ENCODE measurements at places on chromosomes 1 and 21. TPM values are rescaled to one million over a fixed set of nuclear protein-coding genes. Genes with fewer than 3 reads are reported as not detected.
A peak's percentile ranks its signal among the peaks of the same experiment; 100 is the strongest.

GRCh38 chr1:3632716-3633343 lies 8.0 kb downstream of the TPRG1L start:
- H3K4me3 ChIP-seq = no peak overlapping the region
- peaks cover 100% of the 10 kb centered on the region for H3K36me3 ChIP-seq
- no peak for ATAC-seq
- H3K27ac ChIP-seq = no peak overlapping the region
- no peaks in the 10 kb centered on the region for H3K4me1 ChIP-seq

The GPR61 gene
- not detected for total RNA-seq

- H3K27ac ChIP-seq = no peak overlapping the region
- H3K4me3 ChIP-seq = no peak overlapping the region
- no peaks in the 10 kb centered on the region for H3K4me1 ChIP-seq
These were observed 70.6 kb downstream of the LMO4 start for GRCh38 chr1:87399264-87399663.

The OR2L8 gene
- not detected for total RNA-seq

- H3K36me3 ChIP-seq = no peaks in the 10 kb centered on the region
- no peak for ATAC-seq
- no peak overlapping the region for H3K4me3 ChIP-seq
These were observed 641.7 kb downstream of the LRRIQ3 start for GRCh38 chr1:73556270-73556669.

The PTGFR gene
- 11.6 TPM for total RNA-seq

- H3K4me1 ChIP-seq = peaks cover 6% of the 10 kb centered on the region
- no peaks in the 10 kb centered on the region for H3K36me3 ChIP-seq
- ATAC-seq = peak; percentile 34
- H3K27ac ChIP-seq = no peak overlapping the region
- H3K4me3 ChIP-seq = no peak overlapping the region
- H3K27me3 ChIP-seq = no peaks in the 10 kb centered on the region
These were observed 68.3 kb downstream of the ADARB1 start for GRCh38 chr21:45142469-45143308.

DNA sequence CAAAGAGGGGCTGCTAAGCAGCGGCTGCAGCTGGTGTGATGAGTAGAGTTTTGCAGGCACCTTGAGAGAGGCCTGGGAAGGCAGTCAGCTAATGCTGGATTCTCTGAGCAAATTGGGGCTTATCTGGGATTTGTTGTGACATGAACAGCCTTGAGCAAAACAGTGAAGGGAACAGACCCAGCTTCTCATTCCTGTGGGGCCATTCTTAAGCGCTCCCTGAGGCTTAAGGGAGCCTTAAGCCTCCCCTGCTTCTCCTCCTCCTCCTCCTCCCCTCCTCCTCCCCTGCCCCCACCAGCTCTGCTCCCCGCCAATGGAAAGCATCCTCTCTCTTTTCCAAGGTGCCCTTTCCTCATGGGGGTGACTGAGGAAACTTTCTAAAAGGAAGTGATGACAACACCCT lies 21.3 kb downstream of the HMGCS2 start:
- no peak for ATAC-seq
- H3K4me3 ChIP-seq = no peak overlapping the region
- H3K27me3 ChIP-seq = no peaks in the 10 kb centered on the region
- H3K36me3 ChIP-seq = no peaks in the 10 kb centered on the region
- peaks cover 12% of the 10 kb centered on the region for H3K4me1 ChIP-seq
- H3K27ac ChIP-seq = no peak overlapping the region

GRCh38 chr1:173862769-173863223 lies 5.0 kb downstream of the GAS5 start:
- H3K4me1 ChIP-seq = peaks cover 7% of the 10 kb centered on the region
- no peak for ATAC-seq
- no peak overlapping the region for H3K4me3 ChIP-seq
- no peaks in the 10 kb centered on the region for H3K36me3 ChIP-seq
- H3K27ac ChIP-seq = no peak overlapping the region

The NCMAP gene
- total RNA-seq = 0.27 TPM

The CHI3L1 gene
- total RNA-seq = 5.0 TPM

The CD101 gene
- 0.73 TPM for total RNA-seq

- no peaks in the 10 kb centered on the region for H3K27me3 ChIP-seq
- no peaks in the 10 kb centered on the region for H3K36me3 ChIP-seq
- no peak overlapping the region for H3K4me3 ChIP-seq
These were observed 92.6 kb downstream of the HHIPL2 start for GRCh38 chr1:222455188-222455879.

- H3K36me3 ChIP-seq = no peaks in the 10 kb centered on the region
- H3K4me1 ChIP-seq = peaks cover 29% of the 10 kb centered on the region
- no peak overlapping the region for H3K4me3 ChIP-seq
These were observed 30.3 kb upstream of the COL6A2 start for GRCh38 chr21:46067505-46068201.

The CATSPERE gene
- 2.7 TPM for total RNA-seq

DNA sequence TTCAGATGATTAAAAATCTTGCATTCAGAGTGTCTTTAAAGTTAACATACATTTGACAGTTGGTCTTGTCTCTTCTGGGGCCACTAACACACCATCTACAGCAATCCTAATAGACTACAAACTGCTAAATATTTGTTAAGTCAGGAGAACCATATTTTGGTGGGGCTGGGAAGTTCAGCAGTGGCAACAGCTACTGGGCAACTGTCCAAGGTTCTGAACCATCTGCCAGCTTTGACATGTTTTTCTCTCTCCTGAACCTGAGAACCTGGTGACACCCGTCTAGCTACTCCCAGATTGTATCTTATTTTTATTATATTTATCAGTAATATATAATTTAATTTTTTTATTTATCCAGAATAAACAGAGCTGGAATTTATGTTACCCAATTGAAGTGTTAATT lies 199.0 kb upstream of the DPYD start:
- no peaks in the 10 kb centered on the region for H3K4me1 ChIP-seq
- no peak overlapping the region for H3K27ac ChIP-seq
- no peak overlapping the region for H3K4me3 ChIP-seq
- no peak for ATAC-seq
- no peaks in the 10 kb centered on the region for H3K27me3 ChIP-seq

The RNF186 gene
- total RNA-seq = not detected

- no peak overlapping the region for H3K4me3 ChIP-seq
- ATAC-seq = peak; percentile 41
- no peaks in the 10 kb centered on the region for H3K27me3 ChIP-seq
- H3K4me1 ChIP-seq = peaks cover 14% of the 10 kb centered on the region
These were observed 18.4 kb upstream of the COL6A2 start for GRCh38 chr21:46079352-46080170.

- H3K4me3 ChIP-seq = no peak overlapping the region
- H3K36me3 ChIP-seq = no peaks in the 10 kb centered on the region
- ATAC-seq = no peak
- no peaks in the 10 kb centered on the region for H3K4me1 ChIP-seq
- H3K27me3 ChIP-seq = no peaks in the 10 kb centered on the region
These were observed 633.4 kb downstream of the LTN1 start for GRCh38 chr21:28359300-28359699.

The SPRR1A gene
- total RNA-seq = not detected

GRCh38 chr1:62784509-62785365 lies 805 bp downstream of the ATG4C start:
- H3K4me1 ChIP-seq = peaks cover 24% of the 10 kb centered on the region
- H3K4me3 ChIP-seq = peak overlapping the region; percentile 94
- no peaks in the 10 kb centered on the region for H3K27me3 ChIP-seq
- no peaks in the 10 kb centered on the region for H3K36me3 ChIP-seq
- peak overlapping the region; percentile 91 for H3K27ac ChIP-seq
- peak; percentile 10 for ATAC-seq

- H3K27ac ChIP-seq = no peak overlapping the region
- no peak overlapping the region for H3K4me3 ChIP-seq
- H3K27me3 ChIP-seq = no peaks in the 10 kb centered on the region
These were observed 47.0 kb downstream of the NEK2 start for GRCh38 chr1:211628417-211628816.

DNA sequence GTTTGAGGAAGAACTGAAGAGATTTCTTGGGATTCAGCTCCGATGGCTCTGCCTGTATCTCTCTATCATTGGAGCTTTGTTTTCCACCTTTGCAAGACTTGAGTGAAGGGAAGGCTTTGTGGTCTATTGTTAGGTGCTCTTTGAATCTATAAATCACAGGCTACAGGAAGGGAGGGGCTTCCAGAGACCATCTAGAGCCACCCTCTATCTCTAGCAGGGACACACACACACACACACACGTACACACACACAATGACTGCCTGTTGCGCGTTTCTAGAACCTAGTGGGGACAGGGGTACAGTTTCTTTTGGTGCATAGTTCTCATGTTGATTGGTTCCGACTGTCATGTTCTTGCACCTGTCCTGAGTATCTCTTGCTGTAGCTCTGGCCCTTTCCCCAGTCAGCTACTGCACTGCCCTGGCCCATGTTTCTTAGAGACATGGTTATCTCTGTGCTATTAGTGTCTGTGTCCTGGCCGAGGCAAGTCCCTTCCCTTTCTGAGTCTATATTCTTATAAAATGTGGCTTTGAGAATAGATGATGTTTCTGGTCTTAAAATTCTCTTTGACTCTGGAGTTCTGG lies 60.7 kb downstream of the MAN1C1 start:
- peaks cover 8% of the 10 kb centered on the region for H3K4me1 ChIP-seq
- no peak overlapping the region for H3K27ac ChIP-seq
- ATAC-seq = no peak
- H3K36me3 ChIP-seq = peaks cover 5% of the 10 kb centered on the region
- H3K27me3 ChIP-seq = no peaks in the 10 kb centered on the region
- H3K4me3 ChIP-seq = no peak overlapping the region

DNA sequence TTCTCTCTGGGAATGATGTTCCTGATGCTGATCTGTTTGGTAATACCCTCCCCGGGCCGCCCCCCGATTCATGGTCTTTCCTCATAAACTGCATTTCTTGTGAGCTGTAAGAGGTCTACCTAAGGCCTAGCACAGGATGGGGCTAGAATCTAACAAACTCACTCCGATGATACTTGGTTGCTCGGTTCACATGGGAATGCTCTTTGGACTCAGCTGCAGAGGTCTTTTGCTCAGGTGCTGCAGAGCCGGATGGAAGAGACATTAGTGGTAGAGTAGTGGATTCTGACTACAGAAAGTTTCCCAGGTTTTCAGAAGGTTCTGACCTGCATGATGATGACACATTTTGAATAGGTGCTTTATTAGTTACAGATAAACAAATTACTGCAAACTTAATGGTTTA lies 8.3 kb upstream of the TMEM269 start:
- ATAC-seq = no peak
- no peaks in the 10 kb centered on the region for H3K27me3 ChIP-seq
- H3K27ac ChIP-seq = no peak overlapping the region
- H3K4me3 ChIP-seq = no peak overlapping the region
- H3K4me1 ChIP-seq = peaks cover 9% of the 10 kb centered on the region
- H3K36me3 ChIP-seq = peaks cover 83% of the 10 kb centered on the region

- H3K27me3 ChIP-seq = no peaks in the 10 kb centered on the region
- no peaks in the 10 kb centered on the region for H3K36me3 ChIP-seq
- H3K4me1 ChIP-seq = peaks cover 71% of the 10 kb centered on the region
- peak overlapping the region; percentile 98 for H3K27ac ChIP-seq
These were observed 221.6 kb downstream of the LTN1 start for GRCh38 chr21:28770867-28771661.

The FAM72B gene
- total RNA-seq = not detected

- H3K27ac ChIP-seq = no peak within 1 kb of the TSS
- no peaks in the 10 kb centered on the region for H3K4me1 ChIP-seq
- H3K4me3 ChIP-seq = no peak within 1 kb of the TSS
- no peaks in the 10 kb centered on the region for H3K27me3 ChIP-seq
- no peak for ATAC-seq
- no peaks in the 10 kb centered on the region for H3K36me3 ChIP-seq
These were observed at the start of gene KRTAP25-1 for GRCh38 chr21:30289215-30289614. TSS of gene KRTAP25-1 (minus strand) at chr21:30289514. CDS start at chr21:30289490, 24 bp downstream.

- no peaks in the 10 kb centered on the region for H3K36me3 ChIP-seq
- no peak for ATAC-seq
- no peaks in the 10 kb centered on the region for H3K27me3 ChIP-seq
- no peak overlapping the region for H3K27ac ChIP-seq
- H3K4me1 ChIP-seq = peaks cover 4% of the 10 kb centered on the region
These were observed 83.9 kb upstream of the IPO9 start for GRCh38 chr1:201745023-201745422.

Data from gastroesophageal sphincter (tissue), 4 donors.